Naive thymus-derived CD8-positive, alpha-beta T cell (primary cell): ENCODE measurements at places on chromosomes 7 and 10. TPM values are rescaled to one million over a fixed set of nuclear protein-coding genes. Genes with fewer than 3 reads are reported as not detected.

DNA sequence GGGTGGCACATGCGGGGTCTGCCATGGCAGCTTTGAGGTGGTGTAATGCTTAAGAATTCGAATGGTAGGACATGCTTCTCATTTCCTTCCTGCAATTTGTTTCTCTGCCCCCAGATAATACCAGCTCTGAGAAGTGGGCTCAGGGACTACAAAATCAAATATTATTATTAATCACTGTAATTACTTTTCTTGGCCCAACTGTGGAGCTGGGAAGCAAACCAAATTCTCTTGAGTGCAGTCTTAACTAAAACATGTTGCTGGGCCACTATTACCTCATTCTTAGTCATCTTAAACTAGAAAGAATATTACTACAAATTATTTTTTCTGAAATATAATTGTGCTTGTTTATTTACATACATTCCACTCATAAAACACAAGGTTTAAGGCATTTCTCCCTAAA, 566.7 kb upstream of the NRP1 start:
- no peak for DNase-seq

- no peak for DNase-seq
Measured at GRCh38 chr7:66696774-66697191, 43.8 kb upstream of the RABGEF1 start.

The PRLHR gene
- not detected for total RNA-seq

DNA sequence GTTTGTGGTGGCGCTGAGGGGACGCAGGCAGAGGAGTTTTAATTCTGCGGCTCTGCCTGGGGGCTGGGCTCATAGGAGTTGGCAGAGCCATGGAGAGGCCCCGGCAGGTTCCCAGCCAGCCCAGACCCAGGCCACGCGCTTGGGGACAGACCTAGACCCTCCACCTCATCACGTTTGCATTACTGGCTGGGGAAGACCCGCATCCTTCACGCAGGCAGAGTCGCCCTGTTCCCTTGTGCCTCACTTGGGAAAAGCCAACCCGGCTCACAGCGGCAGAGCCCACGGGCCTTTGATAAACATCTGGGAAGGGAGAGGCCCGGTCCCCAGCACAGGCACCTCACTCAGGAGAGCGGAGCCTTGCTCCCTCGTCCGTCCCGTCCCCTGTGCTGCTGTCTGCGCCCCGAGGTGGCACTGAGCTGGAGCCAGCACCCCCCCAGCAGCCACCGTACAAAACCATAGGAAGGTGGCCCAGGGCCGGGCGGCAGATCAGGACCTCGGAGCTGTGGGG, 112.8 kb downstream of the CYTH3 start:
- no peak for DNase-seq

The SGMS1 gene
- 34.9 TPM for total RNA-seq

The GARIN1A gene
- 2.9 TPM for total RNA-seq

- no peak for DNase-seq
Measured at GRCh38 chr7:155585532-155585895, 39.2 kb upstream of the CNPY1 start.

- DNase-seq: no peak
Measured at GRCh38 chr7:31794851-31795344, 107.9 kb downstream of the PPP1R17 start.

The TWIST1 gene
- total RNA-seq: not detected

GRCh38 chr10:118027397-118027796, 19.3 kb downstream of the RAB11FIP2 start:
- DNase-seq: no peak

DNA sequence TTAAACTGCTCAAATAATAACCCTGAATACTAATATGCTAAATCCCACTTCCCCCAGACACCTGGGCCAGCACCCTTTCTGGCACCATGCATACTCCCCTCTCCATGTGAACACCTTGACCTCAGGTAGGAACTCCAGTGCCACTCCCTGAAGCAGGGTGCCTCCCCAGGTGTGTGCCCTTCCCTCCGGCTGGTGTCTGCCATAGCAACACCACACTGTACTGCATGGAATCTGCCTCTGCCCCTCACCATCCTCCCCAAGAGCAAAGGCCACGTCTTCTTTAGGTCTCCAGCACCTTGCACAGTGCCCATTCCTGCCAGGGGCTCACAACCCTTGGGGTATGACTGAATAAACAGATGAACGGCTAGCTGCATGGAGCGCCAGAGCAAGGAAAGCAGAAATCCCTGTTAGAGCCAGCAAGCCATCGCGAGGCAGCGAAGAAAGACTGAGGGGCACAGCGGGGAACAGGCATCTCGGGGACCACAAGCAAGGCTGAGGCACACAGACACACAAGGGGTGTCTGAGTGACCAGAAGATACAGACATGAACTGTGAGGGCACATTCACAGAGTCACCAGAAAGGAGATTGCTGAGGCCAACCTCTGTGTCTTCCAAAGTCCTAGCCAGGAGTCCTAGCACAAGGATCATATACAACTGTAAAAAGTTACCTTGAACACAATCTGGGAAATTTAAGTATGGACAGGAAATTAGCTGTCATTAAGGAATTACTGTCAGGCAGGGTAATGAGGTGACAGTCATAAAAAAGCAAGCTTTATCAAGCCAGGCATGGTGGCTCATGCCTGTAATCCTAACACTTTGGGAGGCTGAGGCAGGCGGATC, 25.7 kb downstream of the COBL start:
- no peak for DNase-seq

- no peak for DNase-seq
Measured at GRCh38 chr7:111301891-111302290, 211.0 kb downstream of the LRRN3 start.

DNA sequence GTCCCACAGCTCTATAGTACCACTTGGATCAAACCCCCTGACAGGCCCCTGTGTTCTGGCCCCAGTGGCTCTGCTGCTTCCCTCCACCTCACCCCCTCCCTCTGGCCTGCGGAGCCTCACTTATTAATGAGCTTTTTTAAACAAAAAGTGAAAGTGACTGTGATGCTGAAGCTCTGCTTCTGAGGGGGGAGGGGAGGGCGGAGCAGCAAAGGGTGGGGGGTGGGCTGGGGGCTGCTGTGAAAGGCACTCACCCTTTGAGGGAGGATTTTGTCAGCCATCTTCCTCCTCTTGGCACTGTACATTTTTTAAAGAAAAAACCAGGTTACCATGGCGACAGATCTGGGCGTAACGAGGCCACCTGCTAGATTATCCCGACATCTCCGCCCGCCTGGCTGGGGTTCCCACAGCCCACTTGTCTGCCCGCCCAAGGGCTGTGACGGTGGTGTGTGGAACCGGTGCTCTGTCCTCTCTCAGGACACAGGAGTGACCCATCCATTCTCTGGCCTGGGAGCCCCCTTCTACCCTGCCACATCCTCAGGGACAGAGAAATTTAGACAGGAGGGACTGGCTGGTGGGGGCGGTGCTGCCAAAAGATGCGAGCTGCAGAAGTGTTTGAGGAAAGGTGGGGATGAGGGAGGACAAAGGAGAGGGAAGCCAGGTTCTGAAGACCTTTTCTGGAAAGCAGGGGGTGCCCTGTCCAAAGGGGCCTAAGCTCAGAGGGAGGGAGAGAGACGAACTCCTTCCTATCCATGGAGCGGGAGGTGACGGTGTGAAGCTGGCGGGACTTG, 4.9 kb downstream of the SMARCD3 start:
- no peak for DNase-seq

DNA sequence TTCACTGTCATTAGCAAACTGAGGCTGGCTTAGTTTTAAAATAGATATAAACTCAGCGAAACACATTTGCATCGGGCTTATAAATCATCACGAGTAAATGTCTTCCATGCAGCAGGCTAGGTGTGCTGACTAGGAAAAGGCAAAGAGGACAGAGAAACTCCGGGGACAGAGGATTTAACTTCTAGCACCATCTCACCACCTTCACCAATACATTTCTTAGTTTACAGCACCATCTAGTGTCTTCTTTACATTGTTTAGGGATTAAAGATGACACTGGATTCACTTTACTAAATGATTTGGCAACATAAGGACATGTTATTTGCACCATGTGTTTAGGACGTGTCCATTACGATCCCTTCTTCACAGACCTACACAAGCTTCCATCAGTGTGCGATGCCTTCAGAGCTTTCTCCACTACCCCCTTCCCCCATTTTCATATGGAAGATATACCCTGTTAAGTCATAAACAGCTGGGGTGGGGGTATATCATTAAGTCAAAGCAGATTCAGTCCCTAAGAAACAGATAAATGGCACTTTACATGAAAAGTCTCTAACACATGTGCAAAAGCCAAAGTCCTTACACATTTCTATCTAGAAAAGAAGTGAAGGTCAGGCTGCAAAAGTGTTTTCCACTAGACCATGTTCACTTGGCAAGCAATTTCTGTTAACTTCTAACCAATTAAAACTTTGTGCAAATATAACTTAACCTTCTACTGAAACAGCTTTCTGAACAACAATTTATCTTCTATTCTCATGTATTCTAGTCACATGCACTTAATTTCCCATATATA, 103.3 kb downstream of the GRB10 start:
- DNase-seq: no peak

The CPA2 gene
- total RNA-seq: not detected

The HNRNPH3 gene
- total RNA-seq: 184 TPM

GRCh38 chr10:18659819-18660535, 746 bp downstream of the ARL5B start:
- DNase-seq: no peak

The SPDYE11 gene
- not detected for total RNA-seq

DNA sequence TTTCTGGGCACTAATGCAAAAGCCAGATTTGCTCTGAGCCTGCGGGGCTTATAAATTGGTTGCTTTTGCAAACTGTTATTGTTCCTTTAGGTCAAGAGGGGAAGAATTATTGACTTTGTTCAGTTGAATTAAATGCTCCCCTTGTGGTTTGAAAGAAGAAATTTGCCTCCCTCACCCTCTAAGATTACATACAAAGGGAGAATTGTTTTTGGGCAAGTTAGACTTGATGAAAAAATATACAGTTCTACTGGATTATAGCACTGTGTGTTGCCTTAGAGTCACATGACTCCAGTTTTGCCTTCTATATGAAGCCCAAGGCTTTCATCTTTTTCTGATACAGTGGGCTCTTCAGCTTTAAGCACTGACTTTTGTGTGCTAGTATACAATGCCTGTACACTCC, 1265.8 kb upstream of the LRRTM3 start:
- DNase-seq: no peak

The C7orf57 gene
- not detected for total RNA-seq

The BAMBI gene
- not detected for total RNA-seq

DNA sequence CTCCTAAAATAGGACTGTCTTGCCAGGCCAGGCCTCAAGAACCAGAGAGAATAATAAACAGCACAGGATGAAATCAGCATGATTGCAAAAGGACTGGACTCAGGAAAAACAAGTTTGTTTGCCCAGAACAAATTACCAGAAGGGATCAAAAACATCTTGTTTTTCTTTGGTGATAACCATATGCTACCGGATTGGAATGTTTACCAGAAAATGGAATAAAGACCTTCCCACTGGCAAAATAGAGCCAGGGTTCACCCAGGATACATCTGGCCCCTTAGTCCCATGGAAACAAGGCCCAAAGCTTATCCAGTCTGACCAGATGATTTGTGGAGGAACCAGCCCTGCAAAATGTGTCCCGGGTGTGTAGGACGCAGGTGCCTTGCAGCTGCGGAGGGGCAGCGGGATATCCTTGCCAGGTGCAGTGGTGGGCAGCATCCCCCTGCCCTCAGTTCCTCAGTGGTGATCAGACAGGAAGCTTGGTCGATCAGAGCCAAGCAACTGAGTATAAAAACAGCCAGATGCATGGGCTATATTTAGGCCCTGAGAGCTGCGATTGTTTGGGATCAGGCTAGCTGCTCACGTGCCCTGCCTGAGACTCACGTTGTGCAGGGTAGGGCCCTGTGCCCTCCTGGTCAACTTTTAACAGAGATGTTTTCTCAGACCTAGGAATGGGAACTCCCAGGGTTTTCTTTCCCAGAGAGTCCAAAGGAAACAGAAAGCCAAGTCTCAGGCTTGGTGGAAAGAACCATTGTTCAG, 4.6 kb upstream of the ZNF22 start:
- no peak for DNase-seq

DNA sequence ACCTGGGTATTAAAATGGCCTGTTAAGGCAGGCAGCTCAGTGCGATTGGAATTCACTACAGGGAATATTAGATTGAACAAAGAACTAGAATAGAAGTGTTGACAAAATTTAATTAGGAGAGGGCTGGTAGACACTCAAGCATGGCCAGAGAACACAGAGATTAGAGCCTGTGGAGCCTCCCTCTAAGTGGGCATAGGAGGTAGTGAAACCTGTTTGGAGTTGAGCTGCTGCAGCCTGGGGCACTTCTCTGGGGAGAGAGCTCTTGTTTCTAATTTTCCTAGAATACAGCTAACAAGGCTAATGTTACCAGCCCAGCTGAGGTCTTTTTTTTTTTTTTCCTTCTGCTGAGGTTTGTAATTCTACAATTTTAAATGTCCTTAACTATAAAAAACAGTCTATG, 46.4 kb downstream of the TMEM168 start:
- DNase-seq: no peak

- no peak for DNase-seq
Measured at GRCh38 chr7:2185715-2186114, 47.0 kb downstream of the MAD1L1 start.

GRCh38 chr10:119177708-119178371, 772 bp downstream of the PRDX3 start:
- DNase-seq: no peak

DNA sequence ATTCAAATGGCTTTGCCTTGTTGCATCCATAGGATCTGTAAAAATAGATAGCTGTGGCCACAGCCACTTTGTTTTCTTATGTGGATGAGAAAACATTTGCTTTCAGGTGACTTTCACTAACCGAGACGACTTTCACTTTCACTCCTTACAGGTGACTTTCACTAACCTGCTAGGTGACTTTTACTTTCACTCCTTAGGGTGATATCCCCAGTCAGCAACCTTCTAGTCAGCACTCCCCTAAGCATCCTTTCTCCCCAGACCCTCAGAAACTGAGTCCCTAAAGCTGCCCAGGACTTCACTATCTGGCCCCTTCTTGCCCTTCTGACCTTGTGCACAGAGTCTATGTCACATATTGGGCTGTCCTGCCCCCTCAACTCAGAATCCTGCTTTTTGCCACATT, 177.5 kb downstream of the RELN start:
- no peak for DNase-seq

The SUFU gene
- total RNA-seq: 11.8 TPM

- no peak for DNase-seq
Measured at GRCh38 chr7:155003092-155003375, at the start of gene PAXIP1. Gene PAXIP1 (minus strand): TSS chr7:155003124. CDS start chr7:155002929, 195 bp downstream.

The VSTM4 gene
- total RNA-seq: not detected

DNA sequence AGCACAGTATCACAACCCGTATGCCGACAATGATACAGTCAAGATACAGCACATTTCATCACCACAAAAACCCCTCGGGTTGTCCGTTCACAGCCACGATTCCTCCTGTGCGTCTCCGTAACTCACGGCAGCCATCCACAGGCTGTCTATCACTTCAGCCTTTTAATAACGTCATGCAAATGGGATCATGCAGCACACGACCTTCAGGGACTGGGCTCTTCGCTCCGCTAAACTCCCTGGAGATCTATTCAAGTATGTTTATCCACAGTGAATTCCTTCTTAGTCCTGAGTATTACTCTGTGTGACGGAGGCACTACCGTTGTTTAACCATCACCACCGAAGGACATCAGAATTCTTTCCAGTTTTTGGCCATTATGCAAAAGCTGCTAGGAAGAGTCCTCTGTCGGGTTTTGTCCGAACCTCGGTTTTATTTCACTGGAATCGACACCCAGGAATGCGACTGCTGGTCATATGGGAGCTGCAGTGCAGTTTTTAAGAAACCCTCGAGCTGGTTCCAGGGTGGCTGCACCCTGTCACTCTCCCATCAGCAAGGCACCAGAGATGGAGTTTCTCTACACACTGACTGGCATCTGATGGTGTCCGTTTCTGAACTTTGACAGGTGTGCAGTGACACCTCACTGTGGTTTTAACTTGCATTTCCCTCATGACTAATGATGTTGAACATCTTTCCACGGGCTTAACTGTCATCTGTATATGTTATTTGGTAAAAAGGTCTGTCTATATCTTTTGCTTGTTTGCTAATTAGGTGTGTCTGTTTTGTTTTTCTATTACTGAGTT, 193.6 kb downstream of the MAD1L1 start:
- no peak for DNase-seq
